Activated CD4-positive, alpha-beta T cell treated with anti-CD3 and anti-CD28 coated beads, Interleukin-2, amount 50 U/mL, for 4 hours (primary cell): ENCODE measurements at places on chromosomes 16 and 17.

- no peak for DNase-seq
Observed at GRCh38 chr17:74695629-74696028, 17.1 kb downstream of the CD300LF start.

GRCh38 chr17:3910420-3911270 lies 5.6 kb downstream of the P2RX1 start:
- DNase-seq = no peak

GRCh38 chr17:49193513-49194296 lies 16.7 kb downstream of the GNGT2 start:
- no peak for DNase-seq

GRCh38 chr16:89506791-89507191 lies 1.4 kb upstream of the SPG7 start:
- no peak for DNase-seq

DNA sequence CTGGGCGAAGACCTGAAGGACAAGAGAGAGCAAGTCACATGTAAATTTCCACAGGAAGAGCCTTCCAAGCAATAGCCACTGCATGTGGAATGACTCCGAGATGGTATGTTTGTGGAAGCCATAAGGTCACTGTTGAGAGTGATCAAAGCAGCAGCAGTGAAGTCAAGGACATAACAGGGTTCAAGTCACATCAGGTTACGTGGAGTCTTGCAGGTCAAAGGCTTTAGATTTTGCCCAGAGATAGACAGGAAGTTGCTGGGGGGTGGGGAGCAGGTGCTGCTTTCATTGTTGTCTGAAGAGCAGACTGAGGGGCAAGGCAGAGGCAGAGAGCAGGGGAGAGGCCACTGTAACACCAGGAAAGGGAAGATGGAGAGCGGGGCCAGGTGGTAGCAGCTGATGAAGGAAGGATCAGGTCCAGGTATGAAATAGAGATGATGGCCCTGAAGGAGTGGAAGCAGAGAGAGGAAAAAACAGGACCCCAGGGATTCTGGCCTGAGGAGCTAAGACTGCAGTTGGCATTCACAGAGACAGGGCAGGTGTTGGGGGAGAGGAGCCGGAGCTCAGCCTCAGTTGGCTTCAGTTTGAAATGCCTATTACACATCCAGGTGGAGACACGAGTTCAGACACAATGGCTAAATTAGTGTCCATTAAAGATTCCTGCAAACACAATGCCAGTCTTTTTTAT lies 129.3 kb upstream of the AXIN2 start:
- no peak for DNase-seq

GRCh38 chr17:55341432-55341831 lies 76.7 kb downstream of the HLF start:
- DNase-seq = no peak

DNA sequence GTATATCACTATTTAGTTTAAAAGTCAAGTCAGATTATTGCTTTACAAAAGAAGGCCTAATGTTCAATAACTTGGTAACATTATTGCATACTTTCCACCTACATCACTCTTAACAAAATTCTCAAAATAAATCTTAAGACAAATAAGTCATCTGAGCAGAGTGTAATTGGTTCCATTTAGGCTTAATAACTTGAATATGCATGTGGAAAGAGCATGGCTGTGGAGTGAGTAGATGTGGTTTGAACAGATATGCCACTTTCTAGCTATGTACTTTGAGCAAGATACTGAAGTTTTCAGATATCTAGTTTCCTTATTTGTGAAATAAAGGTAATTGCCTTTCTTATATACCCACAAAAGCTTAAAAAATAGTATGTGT lies 6.7 kb upstream of the EVI2A start:
- DNase-seq = no peak

DNA sequence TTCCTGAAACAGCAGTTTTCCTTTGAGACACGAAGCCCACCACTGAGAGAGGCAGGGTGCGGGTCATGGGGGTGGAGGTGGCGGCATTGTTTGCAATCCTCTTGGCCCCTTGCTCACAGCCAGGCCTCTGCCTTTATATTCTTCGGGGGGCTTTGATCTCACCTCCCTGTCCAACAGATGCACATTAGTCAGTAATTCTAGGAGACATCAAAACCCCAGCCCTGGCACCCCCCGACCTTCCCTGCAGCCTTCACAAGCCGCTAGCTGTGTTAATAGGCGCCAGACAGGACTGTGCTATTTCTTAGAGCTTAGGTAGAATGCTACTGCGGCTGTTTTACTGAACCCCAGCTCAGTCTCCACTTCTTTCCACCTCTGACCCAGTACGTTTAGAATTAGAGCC lies 212.6 kb downstream of the RBFOX1 start:
- DNase-seq = no peak

DNA sequence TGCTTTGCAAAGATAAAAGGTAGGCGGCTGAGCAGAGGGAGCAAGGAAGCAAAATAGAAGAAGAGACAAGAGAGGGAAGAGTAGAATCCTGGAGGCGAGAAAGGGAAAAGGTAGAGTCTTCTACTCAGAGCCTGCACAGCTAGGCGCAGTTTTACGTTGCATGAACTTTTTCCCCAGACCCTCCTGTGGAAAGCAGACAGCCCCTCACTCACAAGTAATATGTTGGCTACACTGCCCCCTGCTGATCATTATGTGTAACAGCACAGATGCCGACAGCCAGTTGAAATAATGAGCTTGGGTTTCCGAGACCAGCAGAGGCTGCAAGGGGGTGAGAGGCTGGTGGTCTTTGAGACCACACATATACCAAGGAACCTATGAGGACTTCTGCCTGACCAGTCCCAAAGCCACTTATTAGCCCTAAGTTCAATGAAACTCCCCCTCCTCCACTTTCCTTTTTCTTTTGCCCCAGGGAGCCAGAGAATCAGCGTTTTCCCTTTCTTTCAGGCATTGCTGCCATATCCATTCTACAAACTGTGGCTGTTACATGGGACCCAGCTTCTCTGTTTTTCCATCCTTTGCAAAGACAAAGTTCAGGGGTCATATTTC lies 22.5 kb upstream of the CMTR2 start:
- DNase-seq = no peak

GRCh38 chr17:32519228-32520103 lies 32.7 kb downstream of the CDK5R1 start:
- peak; percentile 67 for DNase-seq

- no peak for DNase-seq
Observed at GRCh38 chr17:38777641-38778250, 21.6 kb downstream of the PIP4K2B start.

- no peak for DNase-seq
Observed at GRCh38 chr17:35786941-35787432, 8.5 kb downstream of the MMP28 start.

DNA sequence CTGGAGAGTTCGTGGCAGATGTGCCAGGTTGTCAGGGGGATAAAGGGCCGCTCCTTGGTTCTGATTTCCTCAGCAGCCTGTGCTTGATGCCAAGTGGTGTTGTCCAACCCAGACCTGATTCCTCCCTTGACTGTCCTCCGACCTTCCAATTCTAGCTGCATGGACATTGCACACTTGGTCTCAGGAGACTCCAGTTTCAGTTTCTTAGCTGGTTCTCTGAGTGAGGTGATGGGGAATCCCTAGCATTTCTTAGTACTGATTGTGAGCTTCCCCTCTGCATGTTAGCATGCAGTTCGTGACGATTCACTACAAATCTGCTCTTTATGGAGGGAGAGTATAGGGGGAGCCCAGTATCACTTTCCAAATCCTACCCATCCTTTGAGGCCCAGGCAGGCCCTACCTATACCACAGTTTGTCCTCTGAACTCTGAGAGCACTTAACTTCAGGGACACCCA lies 12.4 kb upstream of the CCR7 start:
- DNase-seq = no peak

GRCh38 chr16:86819533-86819892 lies 241.2 kb downstream of the FOXL1 start:
- DNase-seq = no peak

GRCh38 chr16:85363881-85364280 lies 249.2 kb upstream of the GSE1 start:
- DNase-seq = no peak

- DNase-seq = no peak
Observed at GRCh38 chr17:46742565-46743270, 75.8 kb downstream of the WNT3 start.

DNA sequence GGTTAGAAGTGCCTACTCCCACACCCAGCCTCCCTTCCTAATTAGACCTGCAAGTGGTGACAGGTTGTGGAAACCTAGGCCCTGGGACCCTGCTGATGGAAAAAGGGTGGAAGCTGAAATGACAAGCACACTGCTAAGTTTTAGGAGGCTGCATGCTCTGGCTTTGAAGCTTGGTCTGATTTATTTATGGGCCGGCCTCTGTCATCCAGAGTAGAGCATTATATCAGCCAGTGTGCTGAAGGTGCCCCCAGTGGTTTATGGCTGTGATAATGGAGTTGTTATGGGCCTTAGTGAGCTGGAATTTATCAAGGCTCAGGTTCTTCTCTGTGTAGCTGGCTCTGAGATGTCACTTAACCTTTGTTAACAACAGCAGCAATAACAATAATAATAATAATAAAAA lies 142.6 kb downstream of the UTP18 start:
- no peak for DNase-seq

- no peak for DNase-seq
Observed at GRCh38 chr16:28062847-28063521, 530 bp downstream of the GSG1L start.

- DNase-seq = no peak
Observed at GRCh38 chr17:43042025-43042628, 17.1 kb downstream of the RND2 start.

DNA sequence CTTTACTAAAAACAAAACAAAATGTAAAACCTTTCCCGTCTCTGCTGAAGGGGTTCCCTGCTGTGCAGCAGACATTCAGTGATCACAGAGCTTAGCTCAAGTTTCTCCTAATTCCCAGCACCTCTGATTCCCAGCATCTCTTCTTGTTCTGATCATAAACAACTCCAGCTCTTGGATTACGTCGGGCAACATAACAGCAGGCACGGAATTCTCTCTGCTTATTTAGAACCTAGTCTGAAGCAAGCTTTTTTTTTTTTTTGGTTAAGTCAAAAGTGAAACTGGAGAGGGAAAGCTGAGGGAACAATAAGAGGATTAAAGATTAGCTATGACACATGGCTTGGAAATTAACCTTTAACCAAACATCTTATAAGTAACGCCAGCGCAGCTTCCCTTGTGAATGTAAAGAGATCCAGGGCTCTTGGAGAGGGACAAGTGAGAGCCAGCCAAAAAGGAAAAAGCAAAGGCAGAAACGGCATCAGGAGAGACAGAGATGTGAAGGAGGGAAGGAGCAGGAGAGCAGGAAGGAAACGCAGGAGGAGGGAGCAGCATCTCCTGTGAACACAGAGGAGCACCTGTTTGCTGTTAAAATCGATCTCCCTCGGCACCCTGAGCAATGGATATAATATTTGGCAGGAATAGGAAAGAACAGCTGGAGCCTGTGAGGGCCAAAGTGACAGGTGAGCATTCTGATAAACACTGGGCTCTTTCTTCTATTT lies at the start of gene BCO1:
Gene BCO1 (plus strand): TSS at position 394 of the 716 bp plus-strand sequence. CDS start 220 bp downstream, at position 614.
- no peak for DNase-seq

DNA sequence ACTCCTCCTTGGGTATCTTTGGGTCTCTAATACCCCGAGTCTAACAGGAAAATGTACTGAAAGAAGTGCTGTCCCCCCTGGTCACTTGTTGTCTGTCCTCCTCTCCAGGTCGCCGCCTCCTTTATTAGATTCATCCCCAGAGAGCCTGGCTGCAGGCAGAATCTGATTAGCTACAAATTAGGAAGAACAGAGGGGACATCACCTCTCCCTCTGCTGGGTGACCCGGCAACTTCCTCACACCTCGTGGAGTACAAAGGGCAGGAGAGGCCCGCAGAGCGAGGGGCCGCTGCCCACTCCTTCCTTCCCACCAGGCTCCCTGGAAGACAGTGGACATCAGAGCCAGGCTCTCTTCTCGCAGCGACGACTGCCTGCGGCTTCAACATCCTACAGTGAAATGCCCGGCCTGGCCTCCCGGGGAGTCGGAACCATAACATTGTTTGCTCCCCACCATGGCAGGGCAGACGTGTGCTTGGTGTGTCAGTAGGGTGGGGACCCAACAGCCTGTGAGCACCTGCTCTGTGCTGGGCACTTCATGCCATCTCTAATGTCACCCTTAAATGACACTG lies 5.3 kb downstream of the CYB561 start:
- DNase-seq = no peak

DNA sequence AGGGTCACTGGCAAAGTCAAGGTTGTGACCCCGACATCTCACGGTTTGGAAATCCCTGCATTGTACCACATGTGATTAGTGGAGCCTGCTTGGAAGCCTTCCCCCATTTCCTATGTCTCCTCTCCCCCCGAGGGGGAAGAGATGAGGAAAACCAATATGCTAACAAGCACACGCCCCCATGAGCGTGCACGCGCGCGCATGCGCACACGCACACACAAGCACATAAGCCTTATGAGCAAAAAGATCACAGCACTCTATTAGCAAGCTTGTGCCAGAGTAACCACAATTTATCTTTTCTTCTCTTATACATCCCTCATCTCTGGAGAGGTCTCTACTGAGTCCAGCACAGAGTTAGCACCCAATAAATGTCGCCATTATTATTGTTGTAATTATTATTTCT lies 31.8 kb upstream of the MMP2 start:
- DNase-seq = no peak

DNA sequence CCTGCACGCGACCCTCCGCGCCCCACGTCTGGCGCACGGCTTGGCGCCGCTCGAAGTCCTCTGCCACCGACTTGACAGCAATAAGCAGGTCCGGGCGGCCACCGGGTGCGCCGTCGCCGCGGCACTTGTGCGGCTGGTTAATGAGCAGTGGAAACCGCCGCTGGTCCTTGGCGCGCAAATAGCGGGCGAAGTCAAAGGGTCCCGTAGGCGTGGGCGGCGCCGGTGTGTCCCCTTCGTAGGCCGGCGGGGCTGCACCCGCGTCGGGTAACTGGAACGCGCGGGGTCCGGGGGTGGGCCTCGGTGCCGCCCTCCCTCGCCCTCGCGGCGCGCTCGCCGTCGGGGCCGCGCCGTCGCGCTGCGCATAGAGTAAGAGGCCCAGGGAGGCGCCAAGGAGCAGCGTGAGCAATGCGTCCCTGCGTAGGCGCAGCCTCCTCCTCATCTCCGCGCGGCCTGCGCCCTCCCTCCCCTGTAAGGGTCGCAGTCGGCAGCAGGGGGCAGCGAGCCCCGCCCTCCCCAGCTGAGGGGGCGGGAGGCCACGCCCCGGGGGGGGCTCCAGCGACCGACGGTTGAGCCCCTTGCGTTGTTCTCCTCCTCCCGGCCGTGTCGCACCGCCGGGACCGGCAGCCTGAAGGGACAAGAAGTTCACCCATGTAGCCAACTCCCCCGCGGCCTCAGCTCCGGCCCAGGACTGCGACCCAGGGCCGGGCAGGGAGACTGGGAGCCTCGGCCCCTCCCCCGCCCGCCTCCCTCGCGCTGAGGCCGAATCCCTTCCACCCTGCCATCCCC lies 558 bp downstream of the B3GNT9 start:
- DNase-seq = peak; percentile 51

DNA sequence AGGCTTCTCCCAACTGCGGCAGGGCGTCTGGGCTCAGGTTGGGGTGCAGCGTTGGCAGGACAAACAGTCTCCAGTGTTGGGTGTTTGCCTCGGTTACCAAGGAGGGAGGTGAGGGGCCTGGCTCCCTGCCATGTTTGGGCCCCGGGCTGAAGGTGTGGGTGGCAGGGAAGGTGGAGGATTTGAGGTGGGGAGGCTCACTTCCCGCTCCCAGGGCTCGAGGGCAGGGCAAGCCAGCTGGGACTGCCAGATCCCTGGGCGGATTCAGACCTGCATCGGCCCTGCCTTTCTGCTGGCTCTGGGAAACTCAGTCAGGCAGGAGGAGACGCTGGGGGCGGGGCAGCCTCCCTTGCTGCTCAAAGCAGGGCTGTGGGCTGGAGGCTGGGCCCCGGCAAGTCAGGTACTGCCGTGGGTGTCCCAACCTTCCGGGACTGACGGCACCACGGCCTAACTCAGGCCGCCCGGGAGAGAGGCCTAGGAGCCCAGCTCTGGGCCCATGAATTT lies 31.3 kb upstream of the KRT17 start:
- no peak for DNase-seq

GRCh38 chr17:21029036-21029435 lies 13.8 kb downstream of the USP22 start:
- DNase-seq = peak; percentile 12
